NCI-H2227 treated with DMSO at 0.1 percent for 48 hours (cell line): ENCODE measurements at places on chromosomes 2 and 18.

GRCh38 chr18:48200631-48201336, 208.4 kb downstream of the ZBTB7C start:
- no peak for DNase-seq

GRCh38 chr2:152174574-152174973, 989 bp downstream of the STAM2 start:
- DNase-seq = no peak

DNA sequence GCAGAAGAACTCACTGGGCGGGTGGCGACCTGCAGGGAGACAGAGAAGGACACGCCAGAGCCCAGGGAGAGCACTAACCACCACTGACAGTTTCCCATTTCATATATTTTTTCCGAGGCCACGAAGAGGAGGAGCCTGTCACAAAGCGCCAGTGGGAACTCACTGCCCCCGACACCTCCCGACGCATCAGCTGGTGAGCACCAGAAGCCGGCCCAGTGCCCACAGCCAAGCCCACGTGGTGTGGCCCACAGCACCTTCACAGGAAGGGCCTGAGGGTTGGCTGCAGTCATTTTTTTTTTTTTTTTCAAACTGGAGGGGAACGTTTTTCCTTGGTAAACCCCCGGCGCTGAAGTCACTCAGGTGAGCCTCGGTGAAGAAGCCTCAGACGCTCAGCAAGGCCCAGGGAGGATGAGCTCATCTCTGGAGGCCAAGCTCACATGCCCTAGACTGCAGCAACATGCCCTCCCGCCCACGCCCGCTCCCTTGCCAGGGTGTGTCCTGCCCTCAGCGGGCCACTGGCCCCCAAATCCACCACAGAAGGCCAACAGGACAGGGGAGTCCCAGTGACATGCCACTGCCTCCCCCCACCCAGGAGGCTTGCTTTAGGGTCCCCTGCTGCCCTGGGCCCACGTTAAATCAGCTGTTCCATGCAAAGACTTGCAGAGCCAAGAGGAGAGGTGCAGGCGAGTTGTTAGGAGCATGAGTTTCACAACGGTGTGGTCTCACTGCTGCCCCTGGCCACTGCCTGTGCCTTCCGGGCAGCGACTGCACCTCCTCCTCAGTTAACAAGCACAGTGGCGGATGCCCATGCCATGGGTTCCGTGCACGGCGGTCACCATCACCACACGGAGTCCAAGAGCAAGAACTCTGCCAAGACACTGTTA, 68.1 kb downstream of the PARD6G start:
- no peak for DNase-seq

GRCh38 chr2:205129531-205129930, 552.8 kb upstream of the NRP2 start:
- DNase-seq = no peak

DNA sequence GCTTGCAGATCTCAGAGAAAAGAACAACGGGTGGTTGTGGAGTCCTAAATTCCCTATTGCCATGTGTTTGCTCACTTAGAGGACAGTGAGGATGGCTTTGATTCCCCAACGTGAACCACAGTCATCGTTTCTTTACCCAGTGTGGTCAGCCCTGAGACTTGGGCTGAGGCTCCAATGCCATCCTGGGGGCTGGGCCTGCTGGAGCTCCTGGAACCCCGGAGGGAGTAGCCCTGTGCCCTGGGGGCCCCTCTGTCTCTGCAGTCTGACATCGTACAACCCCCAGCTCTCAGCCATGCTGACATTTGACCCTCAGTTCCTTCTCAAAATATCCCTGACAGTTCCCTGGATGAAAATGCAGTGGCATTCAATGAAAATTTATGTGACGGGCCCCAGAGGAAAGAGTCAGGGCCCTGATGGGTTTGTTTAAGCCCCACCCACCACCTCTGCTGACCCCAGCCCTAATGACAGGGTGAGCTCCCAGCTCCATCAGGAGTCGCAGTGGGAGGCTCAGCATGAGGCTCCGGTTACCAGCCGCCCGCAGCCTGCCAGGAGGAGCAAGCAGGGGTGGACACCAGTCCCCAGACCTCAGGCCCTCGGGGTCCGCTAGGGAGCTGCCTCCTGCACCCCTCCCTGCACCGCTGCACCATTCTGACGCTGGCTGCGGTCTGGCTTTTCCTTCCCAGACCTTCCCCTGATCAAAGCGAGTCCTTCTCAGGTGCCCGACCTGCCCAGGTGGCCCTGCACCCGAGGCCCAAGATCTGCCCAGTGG, 120.9 kb downstream of the TWIST2 start:
- no peak for DNase-seq

- DNase-seq = no peak
Observed at GRCh38 chr2:148968776-148969319, 69.7 kb upstream of the LYPD6B start.

DNA sequence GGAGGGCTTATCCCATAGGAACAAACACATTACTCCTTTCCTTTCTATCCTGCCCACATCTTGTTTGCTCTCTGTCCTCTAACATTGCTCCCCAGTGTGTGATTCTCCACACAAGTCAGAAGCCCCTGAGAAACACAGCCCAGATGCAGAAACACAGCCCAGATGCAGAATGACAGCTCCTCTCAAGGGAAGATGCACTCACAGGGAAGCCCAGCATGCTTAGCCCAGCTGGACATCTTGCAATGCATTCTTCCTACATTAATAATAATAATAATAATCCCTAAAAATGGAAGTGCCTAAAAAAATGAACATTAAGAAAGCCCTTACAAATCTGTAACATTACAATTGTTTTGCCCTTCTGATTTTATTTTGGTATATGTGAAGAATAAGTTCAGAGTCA, 172.1 kb downstream of the CBLN2 start:
- no peak for DNase-seq

- no peak for DNase-seq
Observed at GRCh38 chr18:80238651-80239260, 8.6 kb downstream of the PARD6G start.

DNA sequence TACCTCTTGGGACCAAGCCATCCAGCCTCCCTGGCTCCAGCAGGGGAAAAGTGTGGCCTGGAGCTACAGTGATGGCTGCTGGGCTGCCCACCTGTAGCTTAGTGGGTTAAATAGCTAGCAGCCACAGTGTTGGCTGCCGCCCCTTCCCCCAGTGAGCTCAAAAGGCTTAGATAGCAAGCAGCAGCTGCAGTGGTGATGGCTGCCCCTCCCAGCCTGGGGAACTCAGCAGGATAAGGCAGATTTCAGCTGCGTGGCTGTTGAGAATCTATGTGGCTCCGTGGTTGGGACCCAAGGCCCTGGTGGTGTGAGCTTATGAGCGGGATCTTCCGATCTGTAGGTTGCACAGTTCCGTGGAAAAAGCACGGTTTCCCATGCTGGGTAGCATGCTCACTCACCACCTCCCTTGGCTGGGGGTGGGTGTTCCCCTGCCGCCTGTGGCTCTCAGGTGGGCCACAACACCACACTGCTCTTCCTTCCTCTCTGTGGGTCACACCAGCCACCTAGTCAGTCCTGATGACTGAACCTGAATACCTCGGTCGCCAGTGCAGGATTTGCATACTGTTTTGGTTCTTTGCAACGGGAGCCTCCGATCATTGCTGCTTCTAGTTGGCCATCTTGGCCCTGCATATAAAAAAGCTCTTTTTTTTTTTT, 946.5 kb upstream of the FAM98A start:
- DNase-seq = no peak

GRCh38 chr18:45526114-45526841, 89.0 kb upstream of the SLC14A2 start:
- DNase-seq = no peak

DNA sequence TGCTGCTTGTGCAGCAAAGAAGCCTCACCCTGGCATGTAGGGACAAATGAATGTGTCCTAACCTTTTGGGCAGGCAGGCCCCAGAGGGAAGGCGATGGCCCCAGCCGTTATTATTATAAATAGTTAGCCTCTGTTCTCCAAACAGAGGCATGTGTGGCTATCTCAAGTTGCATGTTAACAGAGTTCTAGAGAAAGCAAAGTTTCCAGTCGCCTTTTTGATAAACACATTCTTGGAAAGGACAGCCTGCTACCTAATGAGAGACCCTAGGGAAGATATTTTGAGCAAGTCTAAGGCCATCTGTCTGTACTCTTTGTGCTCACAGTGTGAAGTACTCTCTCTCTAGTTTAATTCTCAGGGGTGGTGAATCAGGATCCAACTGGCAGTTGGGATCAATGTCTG, 97.4 kb upstream of the FHL2 start:
- DNase-seq = no peak

DNA sequence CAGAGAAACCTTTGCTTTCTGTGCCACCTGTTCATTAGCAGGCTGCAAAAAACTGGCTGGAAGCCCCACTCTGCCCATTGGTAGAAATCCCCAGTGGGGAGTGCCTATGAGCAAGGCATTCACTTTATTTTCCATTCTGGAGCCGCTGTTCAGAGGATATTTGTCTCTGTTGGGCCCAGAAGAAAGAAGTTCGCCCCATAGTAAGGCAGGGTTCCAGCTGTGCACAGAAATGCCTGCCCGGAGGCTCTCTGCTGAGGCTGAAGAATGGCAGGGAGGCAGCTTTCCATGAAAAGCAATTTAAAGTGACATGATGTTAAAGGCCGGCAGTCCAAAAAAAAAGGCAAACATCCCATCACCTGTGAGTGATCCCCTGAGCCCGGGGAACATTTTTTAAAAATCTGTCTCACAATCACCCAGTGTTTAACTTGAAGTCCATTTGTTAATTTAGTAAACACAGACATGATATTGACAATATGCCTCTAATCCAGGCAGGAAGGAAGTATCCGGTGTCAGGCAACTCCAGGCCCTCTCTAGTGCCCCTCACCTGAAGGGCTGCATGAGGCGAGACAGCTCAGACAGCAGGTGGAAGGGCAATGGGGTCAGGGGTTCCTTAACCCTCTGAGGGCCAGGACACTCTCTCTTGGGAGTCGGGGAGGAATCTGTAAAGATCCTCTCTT, 265.1 kb upstream of the SIX2 start:
- no peak for DNase-seq

DNA sequence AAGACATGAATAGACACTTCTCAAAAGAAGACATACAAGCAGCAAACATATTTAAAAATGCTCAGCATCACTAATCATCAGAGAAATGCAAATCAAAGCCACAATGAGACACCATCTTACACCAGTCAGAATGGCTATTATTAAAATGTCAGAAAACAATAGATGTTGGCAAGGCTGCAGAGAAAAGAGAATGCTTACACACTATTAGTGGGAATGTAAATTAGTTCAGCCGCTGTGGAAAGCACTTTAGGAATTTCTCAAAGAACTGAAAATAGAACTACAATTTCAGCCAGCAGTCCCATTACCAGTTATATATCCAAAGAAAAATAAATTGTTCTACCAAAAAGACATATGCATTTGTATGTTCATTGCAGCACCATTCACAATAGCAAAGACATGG, 61.7 kb downstream of the STRADB start:
- no peak for DNase-seq

GRCh38 chr2:120438301-120439066, 92.5 kb downstream of the INHBB start:
- no peak for DNase-seq

- no peak for DNase-seq
Observed at GRCh38 chr2:35035883-35036282, 1319.7 kb upstream of the CRIM1 start.

DNA sequence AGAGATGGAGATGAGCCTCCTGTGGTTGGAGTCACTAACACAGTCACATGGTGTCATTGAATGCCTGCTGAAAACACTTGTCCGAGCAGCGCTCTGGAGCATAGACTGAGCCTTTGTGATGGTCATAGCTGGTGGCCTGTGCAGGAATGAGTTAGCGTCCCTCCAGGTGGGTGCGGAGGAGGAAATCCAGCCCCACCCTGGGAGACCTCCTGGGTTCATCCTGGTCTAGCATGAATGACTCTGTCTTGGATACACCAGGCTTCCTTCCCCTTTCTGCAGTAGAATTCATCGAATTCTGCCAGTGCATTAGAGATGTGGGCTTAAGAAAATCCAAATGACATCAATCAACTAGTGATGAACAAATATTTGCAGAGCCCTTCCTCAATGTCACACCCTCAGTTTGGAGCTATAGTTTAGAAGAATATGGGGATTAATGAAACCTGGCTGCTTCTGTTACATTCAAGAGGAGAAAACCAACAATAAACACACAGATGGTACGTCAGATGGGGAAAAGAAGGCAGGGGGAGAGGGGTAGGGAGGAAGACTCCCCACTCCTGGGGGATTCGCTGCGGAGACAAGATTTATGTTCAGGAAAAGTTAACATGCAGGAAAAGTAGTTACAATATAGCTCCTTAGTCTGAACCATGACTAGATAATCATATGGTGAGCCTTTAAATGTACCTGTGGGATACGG, 136.7 kb downstream of the DDX1 start:
- no peak for DNase-seq

GRCh38 chr2:46416739-46417403, 62.5 kb upstream of the TMEM247 start:
- no peak for DNase-seq

DNA sequence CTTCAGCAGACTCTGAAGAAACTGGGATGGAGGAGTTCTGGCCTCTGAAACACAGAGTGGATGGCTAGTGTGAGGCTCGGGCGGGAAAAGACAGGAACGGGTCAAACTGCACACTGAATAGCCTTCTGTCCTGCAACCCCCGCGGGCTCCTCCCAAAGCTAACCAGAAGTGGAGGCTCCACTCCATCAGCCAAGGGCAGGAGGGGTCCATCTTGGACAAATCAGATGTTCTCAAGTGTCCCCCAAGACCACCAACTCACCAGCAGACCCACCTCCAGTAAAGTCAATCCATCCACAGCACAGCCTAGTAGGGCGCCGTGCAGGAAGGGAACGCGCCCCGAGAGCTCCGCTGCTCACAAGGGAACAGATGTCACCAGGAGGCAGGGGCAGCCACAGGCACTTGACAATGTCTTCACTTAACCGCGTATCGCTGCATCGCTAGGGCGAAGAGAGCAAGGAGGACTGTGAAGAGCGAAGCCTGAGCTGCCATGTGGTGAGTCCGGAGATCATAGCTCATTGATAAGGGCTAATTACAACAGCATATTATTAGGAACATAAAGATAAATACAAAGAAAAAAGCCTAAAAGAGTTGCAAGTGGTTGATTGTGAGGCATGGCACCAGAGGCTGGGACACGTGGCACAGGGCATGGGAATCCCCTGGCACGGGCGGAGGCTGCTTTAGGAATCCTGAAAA, 494.6 kb upstream of the MYT1L start:
- no peak for DNase-seq

DNA sequence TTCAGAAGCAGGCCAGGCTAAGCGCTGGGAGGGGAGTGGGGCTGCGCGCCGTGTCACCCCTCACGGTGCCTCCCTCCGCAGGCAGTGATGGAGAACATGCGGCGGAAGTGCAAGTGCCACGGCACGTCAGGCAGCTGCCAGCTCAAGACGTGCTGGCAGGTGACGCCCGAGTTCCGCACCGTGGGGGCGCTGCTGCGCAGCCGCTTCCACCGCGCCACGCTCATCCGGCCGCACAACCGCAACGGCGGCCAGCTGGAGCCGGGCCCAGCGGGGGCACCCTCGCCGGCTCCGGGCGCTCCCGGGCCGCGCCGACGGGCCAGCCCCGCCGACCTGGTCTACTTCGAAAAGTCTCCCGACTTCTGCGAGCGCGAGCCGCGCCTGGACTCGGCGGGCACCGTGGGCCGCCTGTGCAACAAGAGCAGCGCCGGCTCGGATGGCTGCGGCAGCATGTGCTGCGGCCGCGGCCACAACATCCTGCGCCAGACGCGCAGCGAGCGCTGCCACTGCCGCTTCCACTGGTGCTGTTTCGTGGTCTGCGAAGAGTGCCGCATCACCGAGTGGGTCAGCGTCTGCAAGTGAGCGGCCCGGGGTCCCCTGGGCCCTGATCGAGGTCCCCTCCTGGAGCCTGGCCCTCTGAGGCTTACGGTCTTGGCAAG, 12.2 kb downstream of the WNT10A start:
- DNase-seq = peak; percentile 42

- DNase-seq = no peak
Observed at GRCh38 chr2:150417278-150417677, 70.2 kb downstream of the RND3 start.

GRCh38 chr18:72973841-72974240, 106.1 kb upstream of the NETO1 start:
- DNase-seq = no peak
